ENCODE measurements at places on chromosomes 7 and 10.

DNA sequence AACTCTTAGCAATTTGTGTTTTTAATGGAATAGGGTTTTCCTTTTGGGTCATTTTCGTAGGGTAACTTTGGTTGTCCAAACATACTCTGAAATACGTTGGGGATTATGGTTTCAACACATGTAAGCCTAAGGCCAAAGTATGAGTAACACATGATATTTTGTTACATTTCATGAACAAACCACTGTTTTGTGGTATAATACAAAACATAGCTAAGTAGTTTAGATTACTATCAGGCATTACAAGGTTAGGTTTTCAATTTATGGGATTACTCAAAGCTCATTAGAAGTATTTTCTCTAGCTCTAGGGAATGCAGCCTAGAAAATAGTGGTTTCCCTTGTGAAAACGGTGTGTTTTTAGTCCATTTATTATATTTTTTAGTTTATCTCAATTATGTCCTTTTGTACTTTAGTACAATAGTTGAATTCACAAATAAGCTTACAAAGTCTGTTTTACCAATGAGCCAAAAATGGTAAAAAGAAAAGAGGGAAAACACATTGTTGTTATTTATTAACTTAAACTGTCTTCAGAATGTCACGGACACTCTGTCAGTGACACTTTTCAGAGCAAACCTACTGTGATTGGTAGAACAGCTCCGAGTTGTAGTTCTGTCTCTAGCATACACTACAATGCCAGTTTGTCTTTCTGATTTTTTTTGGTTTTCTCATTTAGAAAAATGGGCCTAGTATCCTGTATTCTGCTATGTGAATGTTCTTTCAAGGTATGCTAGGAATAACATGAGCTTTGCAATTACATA, 473.7 kb downstream of the SUGCT start:
- no peak for DNase-seq

DNA sequence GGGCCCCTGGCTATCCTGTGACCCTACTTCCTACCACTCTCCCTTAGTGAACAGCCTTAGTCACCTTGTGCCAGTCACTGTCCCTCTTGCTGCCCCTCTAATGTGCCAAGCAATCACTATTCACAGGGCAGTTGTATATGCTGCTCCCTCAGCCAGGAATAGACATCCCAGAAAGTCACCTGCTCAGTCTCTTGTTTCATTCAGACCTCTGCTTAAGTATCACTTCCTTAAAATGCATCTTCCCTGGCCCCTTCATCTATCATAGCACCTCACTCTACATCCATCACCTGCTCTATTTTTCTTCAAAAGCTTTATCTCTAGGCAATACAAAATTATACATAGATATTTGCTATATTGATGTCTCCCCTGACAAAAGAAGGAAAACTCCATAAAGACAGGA, 328.4 kb upstream of the NFE2L3 start:
- no peak for DNase-seq

DNA sequence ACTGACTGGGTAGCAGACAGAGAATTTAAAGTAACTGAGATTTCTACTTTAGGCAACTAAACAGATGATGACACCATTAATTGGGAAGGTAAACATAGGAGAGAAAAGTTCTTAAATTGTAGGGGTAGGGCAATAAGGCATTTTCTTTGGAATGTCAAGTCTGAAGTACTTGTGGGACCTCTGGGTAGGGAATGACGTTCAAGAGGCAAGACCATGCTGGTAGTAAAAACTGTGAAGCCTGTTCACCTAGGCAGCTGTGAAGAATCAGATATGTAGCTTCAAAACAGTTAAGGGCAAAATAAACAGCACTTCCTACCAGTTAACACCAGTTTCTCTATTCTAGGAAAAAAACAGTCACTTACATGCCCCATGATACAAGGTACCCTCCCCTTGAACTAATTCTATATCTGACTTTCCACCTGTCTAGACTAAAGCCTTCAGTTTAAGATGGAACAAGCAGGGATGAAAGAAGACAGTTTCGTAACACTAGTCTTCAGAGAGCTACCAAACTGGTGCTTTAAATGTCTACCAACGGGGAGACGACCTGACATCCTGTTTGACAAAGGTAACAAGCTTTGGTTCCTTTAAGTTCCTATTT, 63.1 kb upstream of the KCNIP2 start:
- no peak for DNase-seq

DNA sequence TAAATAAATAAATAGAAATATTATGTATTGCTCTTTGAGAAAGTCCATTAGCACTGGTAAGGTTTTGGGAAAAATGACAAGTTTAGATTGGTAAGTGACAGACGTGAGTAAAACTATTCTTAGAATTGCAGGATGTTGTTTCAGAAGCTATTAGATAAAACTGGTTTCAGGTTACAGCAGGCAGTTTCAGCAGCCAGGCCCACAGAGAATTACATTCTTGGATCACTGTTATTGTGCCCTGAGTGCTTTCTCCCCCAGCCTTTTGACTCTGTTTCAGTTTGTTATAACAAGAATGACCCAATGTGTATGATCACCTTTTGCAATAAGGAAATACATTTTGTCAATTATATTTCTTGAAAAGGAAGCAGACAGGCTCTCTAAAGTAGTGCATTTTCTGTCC, 86.5 kb downstream of the DKK1 start:
- no peak for DNase-seq

GRCh38 chr7:98137134-98137825, 30.6 kb downstream of the LMTK2 start:
- no peak for DNase-seq

DNA sequence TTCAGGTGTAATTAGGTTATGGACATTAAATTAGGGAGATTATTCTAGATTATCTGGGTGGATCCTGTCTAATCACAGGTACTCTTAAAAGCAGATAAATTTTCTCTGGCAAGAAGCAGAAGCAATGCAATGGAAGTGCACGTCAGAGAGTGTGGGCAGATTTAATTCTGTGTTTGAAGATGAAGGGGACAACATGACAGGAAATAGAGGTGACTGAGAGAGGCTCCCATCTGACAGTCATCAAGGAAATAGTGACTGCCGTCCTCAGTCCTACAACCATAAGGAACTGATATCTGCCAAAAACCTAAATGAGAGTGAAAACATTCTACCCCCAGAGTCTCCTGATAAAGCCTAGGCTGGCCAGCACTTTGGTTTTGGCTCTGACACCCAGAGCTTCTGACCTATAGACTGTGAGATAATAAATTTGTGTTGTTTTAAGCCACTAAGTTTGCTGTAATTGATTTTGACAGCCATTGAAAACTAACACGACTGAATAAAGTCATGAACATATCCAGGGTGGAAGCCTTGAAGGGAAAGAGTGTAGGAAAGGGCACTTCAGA, 30.5 kb upstream of the DDX50 start:
- DNase-seq: no peak

- peak; percentile 98 for DNase-seq
These were observed 32.4 kb downstream of the GPRIN2 start for GRCh38 chr10:46523962-46524471.

DNA sequence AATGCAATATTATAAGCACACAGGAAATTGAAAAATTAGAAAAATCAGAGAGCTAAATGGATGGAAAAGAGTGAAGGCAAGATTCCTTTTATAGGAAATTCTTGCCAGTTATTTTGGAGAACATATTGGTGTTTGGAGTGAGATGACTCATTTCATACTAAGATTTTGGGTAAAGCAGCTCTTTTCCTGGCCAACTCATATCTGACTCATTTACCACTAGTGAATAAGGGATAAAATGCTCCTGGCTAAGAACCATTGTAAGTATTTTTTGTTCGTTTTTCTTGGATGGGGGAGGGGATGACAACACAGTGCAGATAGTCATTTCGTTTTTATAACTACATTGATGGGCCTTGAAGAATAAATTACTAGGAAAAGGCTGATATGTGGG, 139.3 kb downstream of the TWIST1 start:
- peak; percentile 88 for DNase-seq

DNA sequence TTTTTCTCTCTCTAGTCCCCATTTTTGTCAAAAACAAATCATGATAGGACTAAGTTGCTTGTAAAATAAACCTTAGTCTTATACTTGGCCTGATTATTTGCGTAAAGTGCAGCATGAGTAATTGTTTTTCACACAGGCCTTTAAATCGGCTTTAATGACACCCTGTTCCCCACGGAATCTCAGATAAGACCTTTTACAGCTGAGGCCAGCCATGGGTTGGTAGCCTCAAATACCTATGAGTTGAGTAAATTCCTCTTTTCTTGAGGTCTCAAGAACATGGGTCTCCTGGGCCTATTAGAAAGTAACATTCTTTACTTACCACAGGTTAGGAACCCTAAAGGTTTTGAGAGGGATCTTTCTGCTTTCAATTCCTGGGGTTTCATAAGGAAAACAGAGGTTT, 761.0 kb upstream of the PHF14 start:
- DNase-seq: no peak

DNA sequence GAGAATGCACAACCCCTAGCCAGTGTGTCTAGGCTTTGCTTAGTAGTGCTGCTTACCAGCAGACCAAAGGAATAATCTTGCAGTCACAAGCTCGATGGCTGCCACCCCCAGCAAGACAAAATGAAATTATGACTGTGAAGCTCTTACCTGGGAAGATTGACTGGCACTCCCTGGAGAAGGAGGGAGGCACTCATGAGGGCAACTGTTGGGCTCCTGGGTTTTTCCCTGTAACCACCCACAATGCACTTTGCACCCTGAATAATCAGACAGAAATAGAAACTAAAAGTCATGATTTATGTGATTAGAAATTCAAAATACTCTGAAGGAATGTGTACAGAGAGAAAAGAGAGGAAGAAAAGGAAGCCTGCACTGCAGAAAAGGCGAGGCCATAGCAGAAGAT, 144.3 kb upstream of the DGKB start:
- no peak for DNase-seq

- DNase-seq: peak; percentile 97
These were observed 21.3 kb downstream of the MDH2 start for GRCh38 chr7:76069238-76069638.

DNA sequence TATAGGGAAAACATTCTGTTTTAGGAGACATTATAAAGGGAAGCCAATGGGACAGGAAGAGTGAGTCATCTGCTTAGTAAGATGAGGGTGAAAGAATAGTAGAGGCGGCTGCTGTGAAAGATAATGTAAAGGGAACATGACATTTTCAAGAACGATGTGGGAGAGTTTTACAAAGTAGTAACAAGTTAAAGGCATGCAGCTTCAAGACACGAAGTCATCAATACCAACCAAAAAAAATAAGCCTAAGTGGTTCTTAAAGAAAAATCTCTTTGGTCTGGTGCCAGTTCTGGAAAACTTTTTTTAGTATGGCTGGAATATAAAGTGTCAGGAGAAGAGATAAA, 6.1 kb downstream of the GSTO1 start:
- DNase-seq: peak; percentile 30

- DNase-seq: no peak
These were observed 93.7 kb downstream of the FZD1 start for GRCh38 chr7:91357901-91358300.

DNA sequence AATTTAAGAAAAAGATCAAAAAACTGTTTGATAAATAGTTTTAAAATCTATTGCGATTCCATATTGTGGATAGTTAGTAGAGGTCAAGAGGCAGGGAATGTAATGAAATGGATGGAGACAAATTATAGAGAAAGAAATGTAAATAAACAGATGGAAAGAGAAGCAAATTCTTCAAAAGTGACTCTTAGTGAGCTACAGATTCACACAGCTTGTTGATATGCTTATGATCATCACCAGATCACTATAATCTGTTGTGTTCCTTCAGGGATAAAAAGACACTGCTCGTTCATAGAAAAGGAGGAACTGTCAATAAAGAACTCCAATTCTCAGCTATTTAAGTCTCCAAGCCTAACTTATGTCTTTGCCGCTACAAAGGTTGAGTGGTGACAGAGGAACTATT, 251.4 kb upstream of the SEMA3C start:
- no peak for DNase-seq

- DNase-seq: peak; percentile 51
These were observed 1249.1 kb downstream of the TYW1 start for GRCh38 chr7:68245688-68246087.

DNA sequence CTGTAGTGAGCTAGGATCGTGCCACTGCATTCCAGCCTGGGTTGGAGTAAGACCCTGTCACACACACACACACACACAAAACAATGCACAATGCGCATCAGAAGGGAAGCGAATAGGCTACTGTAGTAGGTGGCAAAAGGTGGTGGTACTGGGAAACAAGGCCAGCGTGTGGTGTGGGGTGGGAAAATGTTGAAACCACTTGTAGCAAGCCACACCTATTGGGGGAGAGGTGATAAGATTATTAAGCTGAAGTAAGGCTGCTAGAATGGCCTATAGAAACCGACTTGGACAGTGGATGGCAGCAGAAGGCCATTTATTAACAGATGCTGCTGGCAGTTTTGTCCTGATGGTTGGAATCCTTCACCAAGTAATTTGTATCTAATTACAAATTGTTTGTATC, 7.2 kb upstream of the CHCHD1 start:
- DNase-seq: peak; percentile 28

- no peak for DNase-seq
These were observed 57.7 kb downstream of the TNPO3 start for GRCh38 chr7:128997181-128997580.

- DNase-seq: no peak
These were observed 462.5 kb downstream of the TNS3 start for GRCh38 chr7:47119261-47119865.

DNA sequence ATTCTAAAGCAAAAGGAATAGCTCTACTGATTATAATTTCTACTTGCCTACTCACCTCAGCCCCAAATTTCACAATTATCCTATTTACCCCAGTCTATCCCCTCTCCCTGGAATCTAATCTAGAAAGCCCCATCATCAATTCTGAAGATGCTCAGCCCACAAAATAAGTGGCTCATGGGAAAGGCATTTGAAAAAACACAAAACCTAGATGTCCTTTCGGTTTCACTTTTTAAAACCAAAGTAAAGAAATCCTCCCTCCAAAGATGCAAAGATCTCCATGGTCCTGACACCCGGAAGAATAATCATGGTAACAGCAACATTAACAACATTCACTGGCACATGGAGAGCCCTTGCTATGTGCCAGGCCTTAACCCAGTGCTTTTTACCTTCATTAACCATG, 224.8 kb downstream of the FGFR2 start:
- DNase-seq: peak; percentile 30

- no peak for DNase-seq
These were observed 712 bp downstream of the FOXP2 start for GRCh38 chr7:114415064-114415989.

DNA sequence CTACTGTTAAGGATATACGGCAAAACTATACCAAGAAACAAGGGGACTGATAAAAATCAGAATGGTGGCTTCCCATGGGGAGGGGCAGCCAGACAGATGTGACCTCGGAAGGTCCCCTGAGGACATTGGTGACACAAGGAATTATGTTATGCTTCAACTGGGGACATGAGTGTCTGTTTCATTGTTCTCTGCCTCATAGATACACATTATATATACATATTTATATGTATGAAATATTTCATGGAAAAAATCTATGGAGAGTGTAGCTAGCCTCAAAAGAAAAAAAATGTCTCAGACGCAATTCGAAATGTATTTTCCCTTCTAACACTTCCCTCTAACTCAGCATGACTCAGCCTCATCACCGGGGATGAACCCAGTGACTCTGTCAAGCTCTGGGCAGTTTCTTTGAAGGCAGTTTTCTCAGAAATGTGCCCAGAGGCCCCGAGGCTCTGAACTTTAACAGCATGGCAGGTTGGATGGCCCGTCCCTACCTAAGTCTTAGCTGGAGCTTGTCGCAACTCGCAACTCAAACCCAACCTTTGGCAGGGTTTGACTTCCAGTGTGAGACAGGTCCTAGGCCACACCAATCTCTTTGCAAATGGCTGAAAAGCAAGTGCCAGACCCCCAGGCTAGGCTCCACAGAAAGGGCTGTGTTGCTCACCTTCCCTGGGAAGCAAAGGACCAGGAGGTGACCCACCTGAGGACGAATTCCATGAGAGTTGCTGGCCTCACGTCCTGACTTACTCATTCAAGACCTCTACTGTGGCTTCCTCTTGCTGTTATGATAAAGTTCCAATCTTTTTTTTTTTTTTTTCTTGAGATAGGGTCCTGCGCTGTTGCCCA, 86.9 kb downstream of the CARD11 start:
- peak; percentile 59 for DNase-seq
